CD4-positive, alpha-beta T cell (primary cell): ENCODE measurements at places on chromosomes 2 and 18.

DNA sequence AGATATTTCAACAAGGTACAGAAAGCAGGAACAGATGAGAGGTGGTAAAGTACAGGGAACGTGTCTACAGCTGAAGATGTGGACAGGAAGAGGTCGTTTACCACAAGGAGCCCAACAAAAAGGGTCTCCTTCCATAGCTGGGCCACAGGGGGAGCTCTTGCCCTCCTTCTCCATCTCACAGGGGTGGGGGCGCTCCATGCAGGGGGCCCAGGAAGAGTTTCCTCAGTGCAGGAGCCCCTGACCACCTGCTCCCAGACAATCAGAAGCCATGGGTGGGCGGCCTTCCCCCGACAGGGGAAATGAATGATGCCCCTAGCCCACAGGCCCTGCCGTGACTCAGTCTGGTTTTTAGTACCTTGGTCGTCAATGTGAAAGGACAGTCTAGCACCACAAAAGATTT lies 163.6 kb upstream of the ZNF516 start:
- DNase-seq = no peak

- DNase-seq = no peak
These were observed 11.7 kb upstream of the CXCR4 start for GRCh38 chr2:136129601-136130000.

DNA sequence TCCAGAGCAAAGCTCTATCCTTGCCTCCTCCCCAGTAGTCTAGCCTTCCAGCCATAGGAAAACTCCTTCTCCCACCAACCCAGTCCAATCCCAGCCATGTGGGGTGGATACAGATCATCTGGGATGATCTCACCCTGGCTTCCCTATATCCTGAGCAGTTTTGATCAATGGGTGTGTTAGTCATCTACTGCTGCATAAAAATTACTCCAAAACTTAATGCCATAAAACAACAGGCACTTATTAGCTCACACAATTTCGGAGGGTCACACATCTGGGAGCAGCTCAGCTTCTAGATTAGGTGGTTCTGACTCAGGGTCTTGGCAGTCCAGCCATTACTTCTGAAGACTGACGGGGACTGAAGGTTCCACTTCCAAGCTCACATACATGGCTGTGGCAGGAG lies 190.4 kb downstream of the SPP2 start:
- no peak for DNase-seq

DNA sequence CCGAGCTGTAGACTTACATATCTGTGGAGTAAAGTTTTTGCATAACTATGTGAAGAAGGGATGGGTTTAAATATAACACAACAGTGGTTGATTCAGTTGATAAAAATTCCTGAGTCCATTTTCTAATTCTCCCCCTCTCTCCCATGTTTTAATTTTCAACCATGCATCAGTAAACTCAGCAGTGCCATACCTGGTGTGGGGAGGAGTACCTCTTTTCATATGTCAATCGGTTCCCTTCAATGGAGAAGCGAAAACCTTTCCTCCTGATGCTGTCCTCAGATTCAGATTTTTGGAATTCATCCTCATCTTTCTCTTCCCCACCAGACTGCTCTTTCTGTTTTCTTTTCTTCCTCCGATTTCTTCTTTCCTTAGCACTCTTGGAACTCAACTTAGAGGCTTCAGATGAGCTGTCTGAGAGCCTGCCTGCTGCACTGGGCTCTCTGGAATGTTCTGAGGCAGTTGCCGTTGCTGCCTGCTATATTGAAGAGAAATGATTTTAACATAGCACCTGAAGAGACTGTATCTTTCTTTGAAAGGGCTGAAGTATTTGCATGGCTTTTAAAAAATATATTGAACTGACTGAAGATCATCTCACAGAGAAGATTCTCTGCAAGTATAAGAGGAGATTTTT lies 82.9 kb downstream of the SCN1A start:
- no peak for DNase-seq

GRCh38 chr2:52454962-52455361 lies 1312.6 kb upstream of the CHAC2 start:
- no peak for DNase-seq

GRCh38 chr2:211463397-211463796 lies 907.0 kb downstream of the CPS1 start:
- no peak for DNase-seq

DNA sequence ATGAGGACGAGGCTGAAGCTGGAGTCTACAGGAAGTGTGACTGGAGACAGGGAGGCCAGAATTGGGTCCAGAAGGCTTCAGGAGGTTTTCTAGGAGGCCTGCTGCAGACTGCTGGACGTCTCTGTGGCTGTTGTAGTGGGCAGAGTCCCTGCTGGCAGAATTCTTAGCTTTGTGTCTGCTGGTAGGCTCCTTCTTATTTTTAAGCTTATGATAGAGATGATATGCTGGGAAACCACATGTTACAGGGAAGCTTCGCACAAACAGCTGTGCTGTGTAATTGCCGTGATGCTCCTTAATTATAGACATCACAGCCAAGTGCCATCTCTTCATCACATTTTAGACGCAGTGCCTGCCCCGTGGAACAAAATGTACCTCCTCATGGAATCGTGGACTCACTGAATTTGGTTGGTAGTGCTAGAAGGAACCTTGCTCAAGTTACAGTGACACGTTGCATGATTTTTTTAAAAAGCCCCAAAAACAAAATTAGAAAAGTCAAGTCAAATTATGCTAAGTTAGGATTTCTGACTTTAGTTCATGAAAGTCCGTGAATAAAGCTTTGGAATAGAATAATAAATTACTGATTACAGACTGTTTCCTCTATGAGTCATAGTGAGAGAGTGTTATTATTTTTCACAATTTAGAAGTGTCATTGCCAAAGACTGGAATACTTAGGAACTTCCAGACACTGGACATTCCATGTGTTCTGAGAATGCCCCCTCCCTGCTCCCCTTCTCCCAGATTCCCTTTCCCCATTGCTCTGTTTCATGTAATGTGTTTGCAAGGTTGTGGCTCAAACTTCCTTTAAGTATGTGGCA lies 144.1 kb downstream of the FHOD3 start:
- DNase-seq = no peak

DNA sequence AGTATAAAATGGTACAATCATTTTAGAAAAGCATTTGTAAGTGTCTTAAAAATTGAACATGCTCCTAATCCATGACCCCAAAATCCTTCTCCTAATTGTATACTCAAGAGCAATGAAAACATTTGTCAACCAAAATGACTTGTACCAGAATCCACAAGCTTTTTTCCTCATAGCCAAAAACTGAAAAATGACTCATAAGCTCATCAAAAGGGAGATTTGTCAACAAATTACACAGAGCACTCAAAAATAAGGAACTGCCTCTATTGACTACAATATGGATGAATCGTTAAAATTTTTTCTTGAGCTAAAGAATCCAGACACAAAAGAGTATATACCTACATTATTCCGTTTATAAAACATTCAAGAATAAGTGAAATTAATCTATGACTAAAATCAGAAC lies 544.8 kb downstream of the ARHGAP15 start:
- no peak for DNase-seq

GRCh38 chr2:30675758-30676157 lies 131.5 kb downstream of the CAPN13 start:
- DNase-seq = no peak

DNA sequence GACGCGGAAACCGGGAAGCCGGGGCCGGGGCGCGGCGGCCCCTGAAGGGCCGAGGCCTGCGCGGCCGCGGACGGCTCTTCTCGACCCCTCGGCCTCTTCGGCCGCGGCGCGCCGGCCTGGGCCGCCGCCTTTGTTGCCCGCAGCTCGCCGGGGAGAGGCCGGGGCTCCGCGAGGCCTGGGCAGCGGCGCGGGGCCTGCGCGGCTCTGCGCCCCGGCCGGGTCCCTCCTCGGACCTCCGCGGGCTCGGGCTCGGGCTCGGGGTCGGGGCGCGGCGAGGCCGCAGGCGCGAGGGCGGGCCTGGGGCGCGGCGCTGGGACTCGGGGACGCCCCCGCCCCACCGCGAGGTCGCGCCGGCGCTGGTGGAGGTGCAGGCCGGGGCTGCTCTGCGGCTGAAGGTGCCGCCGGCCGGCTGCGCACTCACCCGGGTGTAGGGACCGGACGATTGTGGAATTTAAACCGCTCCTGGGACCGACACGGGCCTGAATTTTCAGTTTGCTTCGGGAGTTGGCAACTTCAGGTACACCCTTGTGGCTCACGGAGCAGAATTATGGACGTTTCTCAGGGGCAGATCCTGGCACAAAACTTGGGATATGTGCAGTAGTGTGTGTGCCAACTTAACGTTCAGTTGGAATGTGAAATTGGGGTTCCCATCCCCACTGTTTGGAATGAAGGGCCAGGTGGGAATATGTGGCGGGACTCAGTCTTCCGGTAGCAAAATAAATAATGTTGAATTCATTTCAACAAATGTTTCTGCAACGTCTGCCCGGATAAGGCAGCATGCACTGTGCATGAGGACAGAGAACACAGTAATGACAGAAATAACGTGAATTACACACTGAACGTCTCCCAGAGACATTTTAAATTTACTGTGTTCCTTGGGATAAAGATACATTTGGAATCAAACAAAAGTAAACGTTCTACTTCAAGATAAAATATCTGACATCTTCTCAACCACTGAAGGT lies 787 bp downstream of the SOCS6 start:
- DNase-seq = no peak

DNA sequence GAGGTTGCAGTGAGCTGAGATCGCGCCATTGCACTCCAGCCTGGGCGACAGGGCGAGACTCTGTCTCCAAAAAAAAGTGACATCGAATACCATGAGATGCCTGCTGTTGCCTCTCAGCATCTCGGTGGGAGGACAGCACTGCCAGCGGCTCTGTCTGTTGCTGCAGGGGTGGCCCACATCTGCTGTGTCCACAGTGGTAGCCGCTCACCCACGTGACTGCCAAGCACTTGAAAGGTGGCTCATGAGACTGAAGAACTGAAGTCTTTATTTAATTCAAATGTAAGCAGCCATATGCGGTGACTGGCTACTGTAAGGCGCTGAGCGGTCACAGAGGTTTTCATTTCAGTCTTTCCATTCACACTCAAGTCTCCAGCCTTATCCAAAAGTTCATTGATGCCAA lies 25.8 kb downstream of the IMPA2 start:
- no peak for DNase-seq

- no peak for DNase-seq
These were observed 391.6 kb upstream of the LRATD1 start for GRCh38 chr2:14240868-14241267.

GRCh38 chr2:82740527-82740926 lies 1718.6 kb downstream of the SUCLG1 start:
- no peak for DNase-seq

GRCh38 chr2:205934443-205934842 lies 151.5 kb downstream of the INO80D start:
- DNase-seq = no peak

DNA sequence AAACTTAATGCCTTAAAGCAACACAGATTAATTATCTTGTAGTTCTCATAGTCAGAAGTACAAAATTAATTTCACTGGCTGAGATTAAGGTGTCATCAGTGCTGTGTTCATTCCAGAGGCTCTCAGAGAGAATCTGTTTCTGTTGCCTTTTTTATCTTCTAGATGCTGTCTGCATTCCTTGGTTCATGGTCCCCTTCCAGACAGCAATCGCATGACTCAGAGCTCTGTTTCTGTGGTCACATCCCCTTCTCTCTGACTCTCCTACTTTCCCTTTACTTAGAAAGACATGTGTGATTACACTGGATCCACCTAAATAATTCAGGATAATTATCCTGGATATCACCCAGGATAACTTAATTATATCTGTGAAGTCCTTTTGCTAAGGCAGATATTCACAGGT lies 148.6 kb downstream of the MAIP1 start:
- no peak for DNase-seq

DNA sequence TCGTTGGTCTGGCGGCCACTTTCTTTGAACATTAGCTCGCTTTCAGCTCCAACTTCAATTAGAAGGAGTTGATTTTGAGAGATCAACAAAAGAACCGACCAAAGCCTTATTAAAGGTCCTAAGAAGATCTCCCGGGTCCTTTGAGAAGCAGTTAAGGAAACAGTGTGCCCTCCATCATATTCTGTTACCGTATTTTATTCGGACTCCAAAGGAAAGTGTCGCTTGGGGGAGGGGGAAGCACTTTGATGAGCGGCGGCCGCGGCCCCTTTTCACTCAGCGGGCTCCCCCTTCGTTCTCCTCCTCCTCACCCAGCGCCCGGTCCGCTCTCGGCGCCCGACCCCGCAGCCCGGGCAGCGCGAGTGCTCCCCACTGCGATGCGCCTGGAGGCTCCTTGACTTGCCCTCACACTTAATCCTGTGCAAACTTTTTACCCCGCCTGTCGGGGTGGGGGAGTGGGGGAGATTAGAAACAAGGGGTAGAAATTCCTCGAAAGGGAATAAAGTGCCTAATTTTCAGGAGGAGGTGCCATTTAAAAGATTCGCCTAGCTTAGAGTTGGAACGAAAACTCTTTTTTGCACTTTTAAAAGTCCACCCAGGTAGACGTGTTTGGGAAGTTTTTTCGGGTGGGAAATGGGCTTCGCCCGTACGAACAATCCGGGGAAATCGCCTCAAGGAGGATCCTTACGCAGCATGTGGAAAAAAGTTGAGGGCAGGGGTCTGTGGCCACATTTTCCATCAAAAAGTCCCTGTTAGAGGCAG lies 1.2 kb upstream of the OTX1 start:
- no peak for DNase-seq

DNA sequence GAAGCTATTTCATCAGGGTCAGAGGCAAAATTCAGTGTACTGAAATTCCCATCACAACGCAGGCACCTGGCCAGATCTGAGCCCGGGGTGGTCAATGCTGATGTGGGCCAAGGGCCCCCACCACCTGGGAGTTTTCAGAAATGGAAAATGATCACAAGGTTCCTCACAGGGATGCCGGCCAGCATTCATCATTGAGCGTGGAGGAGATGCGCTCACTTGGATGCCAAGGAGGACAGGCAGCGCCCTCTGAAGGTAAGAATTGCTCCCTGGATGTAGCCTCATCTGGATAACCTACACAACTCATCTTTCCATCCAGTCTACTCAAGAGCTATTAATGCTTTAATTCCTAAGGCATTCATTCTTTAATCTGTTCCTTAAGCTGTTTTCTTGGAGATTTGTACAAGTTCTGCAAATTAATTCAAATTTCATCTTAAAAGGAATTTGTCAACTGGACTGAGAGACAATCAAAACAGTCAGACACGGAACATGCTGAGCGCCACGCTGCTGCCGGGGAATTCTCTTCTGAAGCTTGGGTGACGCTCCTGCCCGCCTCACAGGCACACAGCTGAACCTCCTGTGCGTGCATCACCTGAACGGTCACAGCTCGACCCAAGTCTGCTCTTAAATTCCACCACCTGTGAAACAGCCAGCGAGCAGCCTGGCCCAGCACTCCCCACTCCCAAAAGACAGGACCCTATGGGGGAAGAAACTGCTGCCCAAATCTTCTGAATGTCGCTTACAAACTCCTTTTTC lies 206.7 kb downstream of the HDAC4 start:
- no peak for DNase-seq

DNA sequence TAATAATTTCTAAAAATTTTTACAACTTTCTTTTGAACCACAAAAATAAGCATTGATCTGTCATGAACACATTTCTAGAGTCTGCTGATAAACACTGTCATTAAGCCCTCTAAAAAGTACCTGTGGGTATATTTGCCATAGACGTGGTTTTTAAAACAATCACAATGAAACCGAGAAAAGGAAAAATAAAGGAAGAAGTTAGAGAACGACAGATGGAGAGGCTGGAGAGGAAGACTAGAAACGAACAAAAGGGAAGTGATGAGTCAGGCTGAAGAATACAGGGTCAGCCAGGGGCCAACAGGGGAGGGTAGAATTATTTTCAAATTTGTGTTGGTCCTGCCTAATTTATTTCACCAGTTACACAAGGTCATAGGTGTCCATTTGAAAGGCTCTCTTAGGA lies 62.0 kb downstream of the MYL12B start:
- peak; percentile 4 for DNase-seq

GRCh38 chr18:3874581-3874980 lies 424.6 kb downstream of the TGIF1 start:
- no peak for DNase-seq
